A673 (cell line): ENCODE measurements at places on chromosomes 7 and 10.

DNA sequence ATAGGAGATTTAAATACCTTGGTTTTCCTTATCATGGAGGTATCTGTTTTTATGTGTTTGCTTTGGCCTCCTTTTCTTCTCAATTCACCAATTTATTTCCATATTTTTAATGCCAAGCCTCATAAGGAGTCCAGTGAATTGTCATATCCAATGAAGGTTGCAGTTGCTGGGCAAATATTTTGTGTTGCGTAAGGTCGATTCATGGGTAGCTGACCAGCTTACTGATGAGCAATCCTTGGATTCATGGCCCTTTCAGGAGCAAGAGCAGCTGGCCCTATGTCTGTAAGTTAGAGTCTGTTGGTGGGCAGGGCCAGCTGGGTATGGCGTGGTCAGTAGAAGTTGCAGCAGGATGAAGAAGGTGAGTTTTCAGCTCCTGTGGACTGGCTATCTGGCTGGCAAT is 182.9 kb downstream of the PFKFB3 start:
- no peak for DNase-seq

DNA sequence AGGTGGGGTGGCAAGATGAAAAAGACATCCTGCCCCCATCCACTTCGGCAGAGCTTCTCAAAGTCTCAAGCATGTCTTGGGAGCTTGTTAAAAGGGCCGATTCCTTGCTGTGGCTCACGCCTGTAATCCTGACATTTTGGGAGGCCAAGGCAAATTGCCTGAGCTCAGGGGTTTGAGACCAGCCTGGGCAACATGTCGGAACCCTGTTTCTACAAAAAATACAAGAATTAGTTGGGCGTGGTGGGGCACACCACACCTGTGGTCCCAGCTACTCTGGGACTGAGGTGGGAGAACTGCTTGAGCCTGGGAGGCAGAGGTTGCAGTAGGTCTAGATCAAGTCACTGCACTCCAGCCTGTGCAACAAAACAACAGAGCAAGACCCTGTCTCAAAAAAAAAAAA is 14.5 kb downstream of the TRIM8 start:
- no peak for DNase-seq

DNA sequence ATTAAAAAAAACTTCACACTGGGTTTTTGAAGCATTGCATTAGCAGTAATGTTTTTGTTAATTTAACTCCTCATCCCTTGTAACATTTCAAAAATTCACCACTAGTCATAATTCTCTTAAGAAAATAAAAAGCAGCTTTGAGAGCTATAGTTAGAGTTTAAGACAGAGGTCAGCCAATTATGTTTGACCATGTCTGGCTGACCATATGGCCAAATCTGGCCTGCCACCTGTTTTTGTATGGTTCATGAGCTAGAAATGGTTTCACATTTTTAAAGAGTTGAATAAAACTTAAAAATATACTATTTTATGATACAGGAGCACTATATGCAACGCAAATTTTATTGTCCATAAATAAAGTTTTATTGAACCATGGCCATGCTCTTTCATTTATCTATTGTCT is 73.0 kb upstream of the LRRTM3 start:
- DNase-seq: no peak

DNA sequence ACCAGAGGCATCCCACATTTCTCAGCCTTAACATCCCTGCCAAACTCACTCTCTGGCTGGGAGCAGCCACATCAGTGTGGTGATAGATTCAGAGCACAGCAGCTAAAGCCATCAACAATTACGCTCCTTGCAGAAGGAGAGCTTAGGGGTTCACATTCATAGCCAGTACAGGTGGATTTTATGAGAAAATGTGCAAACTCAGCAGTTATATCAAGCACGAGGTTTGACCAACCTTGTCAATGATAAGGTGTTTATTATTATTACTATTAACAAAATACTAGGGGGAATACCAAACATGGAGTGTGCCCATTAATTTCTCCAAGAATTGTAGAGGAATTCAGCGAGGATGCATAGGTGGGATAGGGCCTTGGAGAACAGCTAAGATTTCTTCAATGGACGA is 362.3 kb downstream of the WDR11 start:
- no peak for DNase-seq

DNA sequence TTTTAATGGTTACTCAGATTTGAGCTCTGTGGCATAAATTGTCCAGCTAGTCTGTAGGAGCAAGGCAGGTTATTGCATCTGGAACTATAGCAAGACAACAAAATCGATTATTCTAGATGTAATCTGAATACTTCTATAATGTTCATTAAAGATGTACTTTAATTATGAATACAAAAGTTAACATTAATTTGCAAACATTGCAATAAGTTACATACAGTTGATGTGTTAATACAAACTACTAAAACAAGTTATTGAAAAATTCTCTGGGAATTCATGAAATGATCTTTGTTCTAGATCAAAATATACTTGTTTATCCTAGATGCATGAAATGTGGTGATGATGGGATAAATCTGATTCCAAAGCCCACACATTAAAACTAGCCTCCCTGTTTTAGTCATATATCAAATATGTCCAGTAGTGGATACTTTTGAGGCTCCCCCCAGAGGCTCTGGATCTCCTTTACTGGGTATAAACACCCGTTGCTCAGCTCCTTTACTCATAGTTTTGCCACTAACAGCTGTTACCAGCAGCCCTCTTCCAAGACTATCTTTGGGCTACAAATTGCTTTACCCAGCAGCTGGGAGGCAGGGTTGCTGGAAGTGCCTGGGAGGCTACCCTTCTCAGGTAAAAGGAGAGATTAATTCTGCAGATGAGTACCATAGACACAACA is 78.1 kb downstream of the ARL4A start:
- no peak for DNase-seq

DNA sequence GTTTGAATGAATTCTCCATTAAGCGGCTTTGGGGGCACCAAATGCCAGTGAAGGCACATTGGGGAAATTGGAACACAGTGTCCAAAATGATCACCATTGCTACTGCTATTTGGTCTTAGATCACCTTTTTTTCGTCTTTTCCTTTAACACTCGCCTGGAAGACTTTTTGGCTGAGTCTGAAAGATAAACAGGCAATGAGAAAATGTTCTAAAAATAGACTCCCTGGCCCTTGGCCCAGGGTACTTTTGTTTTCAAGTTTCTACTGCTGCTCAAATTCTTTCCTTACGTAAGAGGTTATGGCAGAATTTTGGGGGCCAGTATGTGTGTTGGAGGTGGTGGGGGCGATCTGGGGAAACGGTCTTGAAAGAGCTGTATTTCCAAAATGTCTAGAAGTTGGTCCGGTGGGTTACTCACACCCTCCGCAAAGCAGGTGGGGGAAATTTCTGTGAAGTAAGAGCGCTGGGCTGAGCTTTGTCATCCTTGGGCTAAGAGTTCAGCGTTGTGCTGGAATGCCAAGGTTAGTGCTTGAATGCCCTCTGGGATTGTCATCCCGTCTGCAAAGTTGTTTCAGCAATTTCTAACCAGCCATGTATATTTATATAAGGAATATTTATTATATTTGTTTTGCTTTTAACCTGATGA is 1.3 kb upstream of the ITPRIP start:
- no peak for DNase-seq

DNA sequence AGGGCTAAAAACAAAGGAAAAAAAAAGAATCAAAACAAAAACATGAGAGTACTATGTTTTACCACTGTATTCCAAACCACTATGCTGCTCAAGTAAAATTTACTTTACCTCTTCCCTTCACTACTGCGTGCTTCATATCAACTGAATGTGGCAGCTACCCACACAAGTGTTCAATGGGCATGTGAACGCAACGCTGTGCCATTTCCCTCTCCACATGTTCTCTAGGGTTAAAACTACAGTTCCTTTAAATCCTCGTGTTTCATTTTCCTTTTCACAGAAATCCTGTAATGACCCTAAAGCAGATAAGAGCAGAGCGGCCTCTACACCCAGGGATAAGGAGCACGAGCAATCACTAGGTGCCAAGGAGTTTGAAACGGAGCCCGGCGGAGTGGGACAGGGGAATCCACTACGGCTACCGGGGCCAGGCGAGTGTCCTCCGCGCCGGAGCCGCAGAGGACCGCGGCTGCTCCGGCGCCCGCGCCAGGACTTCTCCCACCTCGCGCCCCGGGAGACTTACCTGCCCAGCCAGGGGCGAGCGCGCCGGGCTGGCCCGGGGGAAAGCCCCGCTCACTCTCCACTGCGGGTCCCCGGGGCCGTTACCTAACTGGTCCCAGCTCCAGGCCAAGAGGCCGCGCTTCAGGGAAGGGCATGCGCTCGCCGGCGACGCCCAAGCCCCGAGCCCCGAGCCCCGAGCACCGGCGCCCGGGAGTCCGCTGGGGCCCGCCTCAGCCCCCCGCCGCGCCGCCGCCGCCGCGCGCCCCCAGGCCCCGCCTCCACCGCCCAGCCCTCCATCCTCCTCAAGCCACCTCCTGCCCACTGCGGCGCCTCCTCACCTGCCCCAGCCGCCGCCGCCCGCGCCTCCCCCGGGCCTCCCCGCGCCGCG is 711 bp downstream of the NAMPT start:
- DNase-seq: peak; percentile 61
